Posterior vena cava (tissue), 2 donors: ENCODE measurements at places on chromosomes 3 and 15. TPM values are rescaled to one million over a fixed set of nuclear protein-coding genes. Genes with fewer than 3 reads are reported as not detected.
A peak's percentile ranks its signal among the peaks of the same experiment; 100 is the strongest.

DNA sequence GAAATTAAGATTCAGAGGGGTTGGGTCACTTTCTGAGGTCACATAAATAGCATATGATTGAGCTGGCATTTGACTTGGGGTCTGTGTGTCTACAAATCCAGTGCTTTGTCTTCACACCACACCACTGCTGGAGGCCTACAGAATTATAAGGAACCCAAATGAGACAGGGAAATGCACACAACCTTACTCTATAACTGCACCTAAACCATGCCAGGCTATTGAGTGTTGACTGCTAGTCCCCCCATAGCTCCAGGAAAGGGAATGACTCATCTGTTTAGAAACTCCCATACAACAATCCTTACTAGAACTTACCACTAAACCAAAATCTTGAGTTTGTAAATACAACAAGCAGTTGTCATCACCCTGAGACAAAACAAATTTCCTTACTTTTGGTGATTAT, 16.9 kb upstream of the TSC22D2 start:
- no peak for DNase-seq

ARRDC4 gene
- 43.6 TPM for total RNA-seq

- no peak for DNase-seq
These were observed 10.0 kb upstream of the ST8SIA2 start for GRCh38 chr15:92383519-92384324.

DNA sequence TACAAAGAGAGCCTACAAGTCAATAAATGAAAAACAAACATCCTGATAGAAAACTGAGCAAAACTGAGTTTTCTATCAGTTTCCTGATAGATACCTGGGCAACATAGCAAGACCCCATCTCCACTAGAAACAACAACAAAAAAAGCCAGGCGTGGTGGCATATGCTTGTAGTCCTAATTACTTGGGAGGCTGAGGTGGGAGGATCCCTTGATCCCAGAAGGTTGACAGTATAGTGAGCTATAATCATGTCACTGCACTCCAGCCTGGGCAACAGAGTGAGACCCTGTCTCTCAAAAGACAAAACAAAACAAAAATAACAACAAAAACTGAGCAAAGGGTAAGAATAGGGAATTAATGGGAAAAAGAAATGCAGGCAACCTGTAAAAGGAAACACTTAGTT, 23.9 kb upstream of the UBE2E1 start:
- no peak for DNase-seq

GRCh38 chr3:190580417-190580816, 66.5 kb downstream of the IL1RAP start:
- no peak for DNase-seq

LRRK1 gene
- 22.3 TPM for total RNA-seq

DNA sequence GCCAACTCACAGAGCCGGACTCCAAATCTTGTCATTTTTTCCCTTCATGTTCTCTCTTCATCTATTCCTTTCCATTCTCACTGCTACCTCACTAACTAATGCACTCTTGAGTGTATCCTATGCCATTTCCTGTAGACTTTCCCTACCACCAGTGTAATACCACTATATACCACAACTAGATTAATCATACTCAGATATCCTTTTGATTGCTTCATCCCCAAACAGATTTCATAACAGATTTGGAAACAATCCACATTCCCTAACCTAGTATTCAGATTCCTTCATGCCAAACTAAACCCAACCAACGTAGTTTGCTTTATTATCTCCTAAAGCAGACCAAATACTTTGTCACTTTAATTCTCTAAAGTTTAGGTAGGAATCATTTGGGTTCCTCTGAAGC, 2.6 kb upstream of the PLOD2 start:
- no peak for DNase-seq

TMC3 gene
- not detected for total RNA-seq

TBL1XR1 gene
- total RNA-seq: 146 TPM

DNA sequence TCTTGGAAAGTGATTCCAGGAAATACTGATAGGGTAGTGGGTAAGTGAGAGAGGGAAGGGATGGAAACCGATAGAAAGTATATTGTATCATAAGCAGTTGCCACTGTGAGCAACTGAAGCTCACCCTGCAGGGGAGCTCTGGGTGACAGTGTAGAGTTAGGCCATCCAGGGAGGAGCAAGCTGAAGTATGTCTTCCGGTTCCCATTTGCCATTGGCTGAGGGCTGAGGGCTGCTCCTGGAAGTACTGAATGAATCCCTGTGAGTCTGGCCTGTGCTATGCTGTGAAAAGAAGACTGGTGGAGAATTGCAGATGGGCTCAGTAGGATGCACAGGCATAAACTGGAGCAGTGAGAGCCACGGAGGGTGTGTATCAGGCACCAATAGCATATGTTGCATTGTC, 348.3 kb downstream of the MFSD1 start:
- no peak for DNase-seq

FBXW12 gene
- total RNA-seq: not detected

- DNase-seq: no peak
These were observed 52.6 kb downstream of the PLCL2 start for GRCh38 chr3:16937326-16937845.

GRCh38 chr3:149999421-149999820, 28.7 kb upstream of the PFN2 start:
- no peak for DNase-seq

DNA sequence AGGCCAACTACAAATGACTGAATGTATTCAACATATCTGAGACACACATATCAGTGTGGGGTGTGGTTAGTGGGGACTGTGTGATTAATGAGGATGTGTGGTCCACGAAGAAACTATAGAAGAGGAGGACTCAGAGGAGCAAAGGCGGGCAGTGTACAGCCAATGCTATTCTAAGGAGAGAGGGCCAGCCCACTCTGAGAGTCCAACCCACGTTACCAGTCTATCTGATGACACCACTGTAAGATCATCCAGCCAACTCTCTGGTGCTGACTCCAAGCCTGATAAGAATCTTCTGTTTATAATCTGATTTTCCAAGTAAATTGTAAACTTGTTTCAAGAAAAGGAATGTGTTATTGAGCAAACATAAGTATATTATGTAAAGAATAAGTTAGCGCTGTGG, 47.2 kb downstream of the MCF2L2 start:
- DNase-seq: no peak

DNA sequence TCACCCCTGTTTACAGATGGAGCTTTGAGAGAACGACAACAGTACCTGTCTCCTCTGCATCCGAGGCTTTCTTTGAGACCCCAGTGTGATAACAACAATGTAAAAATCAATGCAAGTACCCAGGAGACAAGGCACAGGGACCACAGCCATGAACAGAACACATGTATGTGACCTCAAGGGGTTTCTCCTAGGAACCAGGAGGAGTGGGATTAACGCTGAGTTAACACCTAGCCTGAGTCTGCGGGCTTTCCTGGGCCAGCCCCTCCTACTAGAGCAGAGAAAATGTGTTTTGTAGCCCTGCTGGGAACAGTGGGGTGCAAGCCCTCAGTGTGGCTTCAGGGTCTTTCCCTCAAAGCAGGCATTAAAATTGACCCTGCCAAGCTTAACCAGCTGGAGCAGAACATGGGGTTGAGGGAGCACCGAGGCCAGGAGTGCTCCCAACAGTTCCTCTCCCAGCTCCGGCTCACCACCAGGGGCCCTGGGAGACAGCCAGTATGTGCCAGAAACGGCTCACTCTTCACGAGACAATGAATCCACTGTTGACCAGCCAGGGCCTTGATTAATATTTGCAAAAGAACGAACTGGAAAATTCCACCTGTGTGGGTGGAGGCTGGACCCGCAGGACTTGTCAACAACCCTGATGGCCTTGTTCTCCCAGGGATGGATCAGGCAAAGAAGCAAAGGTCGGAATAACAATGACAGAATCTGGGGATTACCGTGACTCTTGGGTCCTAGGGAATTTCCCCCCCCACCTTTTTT, 3.6 kb downstream of the CHDH start:
- no peak for DNase-seq

GRCh38 chr15:73950831-73951561, 24.7 kb downstream of the LOXL1 start:
- DNase-seq: peak; percentile 98

DNA sequence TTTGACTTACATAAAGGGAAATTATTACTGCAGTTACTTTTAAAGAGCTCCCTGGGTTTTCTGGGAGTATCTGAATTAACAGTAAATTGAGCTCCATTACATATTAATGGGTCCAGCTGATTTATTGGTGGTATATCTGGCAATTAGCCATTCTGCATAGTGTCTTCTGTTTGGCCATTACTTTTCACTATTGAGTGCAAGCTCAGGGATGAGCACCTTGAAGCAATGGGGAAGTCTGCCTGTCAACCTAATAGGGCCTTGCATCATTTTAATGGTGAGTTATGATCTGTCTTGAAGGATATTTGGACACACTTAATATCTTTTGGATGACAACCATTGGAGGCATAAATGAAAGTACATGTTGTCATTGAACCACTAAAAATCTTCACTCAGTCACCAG, 73.8 kb downstream of the MFSD1 start:
- DNase-seq: no peak
